ENCODE measurements at places on chromosomes 7 and 10. TPM values are rescaled to one million over a fixed set of nuclear protein-coding genes. Genes with fewer than 3 reads are reported as not detected.

GRCh38 chr10:43808136-43808535 is 159.5 kb upstream of the ZNF32 start:
- H3K4me1 ChIP-seq: no peaks in the 10 kb centered on the region
- H3K36me3 ChIP-seq: no peaks in the 10 kb centered on the region
- peaks cover 2% of the 10 kb centered on the region for H3K27me3 ChIP-seq
- no peak for DNase-seq
- no peak overlapping the region for H3K4me3 ChIP-seq

- H3K27ac ChIP-seq: no peak overlapping the region
- H3K36me3 ChIP-seq: no peaks in the 10 kb centered on the region
- H3K4me1 ChIP-seq: no peaks in the 10 kb centered on the region
Observed at GRCh38 chr7:30146127-30146612, 11.4 kb downstream of the MTURN start.

- no peaks in the 10 kb centered on the region for H3K36me3 ChIP-seq
- H3K4me3 ChIP-seq: no peak overlapping the region
- H3K27me3 ChIP-seq: no peaks in the 10 kb centered on the region
- DNase-seq: no peak
- H3K4me1 ChIP-seq: no peaks in the 10 kb centered on the region
Observed at GRCh38 chr7:82957521-82957920, 205.2 kb downstream of the PCLO start.

- DNase-seq: no peak
- no peaks in the 10 kb centered on the region for H3K36me3 ChIP-seq
- no peak overlapping the region for H3K27ac ChIP-seq
- H3K4me3 ChIP-seq: no peak overlapping the region
- no peaks in the 10 kb centered on the region for H3K4me1 ChIP-seq
Observed at GRCh38 chr7:8131694-8132605, 130.0 kb downstream of the ICA1 start.

DNA sequence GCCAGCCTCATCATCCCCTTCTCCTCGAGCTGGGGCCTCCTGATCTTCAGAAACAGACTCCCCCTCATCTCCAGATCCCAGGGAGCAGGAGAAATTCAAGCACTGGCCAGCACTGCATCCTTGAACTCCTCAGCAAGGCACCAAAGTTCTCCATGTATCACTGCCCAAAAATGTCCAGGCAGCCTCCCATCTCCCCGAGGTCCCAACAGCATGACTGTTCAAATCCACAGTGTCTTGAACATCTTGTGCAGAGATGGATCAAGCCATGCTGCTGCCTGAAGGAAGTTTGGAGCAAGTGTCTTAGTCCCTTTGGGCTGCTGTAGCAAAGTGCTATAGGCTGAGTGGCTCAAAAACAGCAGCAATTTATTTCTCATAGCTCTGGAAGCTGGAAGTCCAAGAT is 115.5 kb upstream of the GALNT17 start:
- no peaks in the 10 kb centered on the region for H3K27me3 ChIP-seq
- no peaks in the 10 kb centered on the region for H3K36me3 ChIP-seq
- H3K27ac ChIP-seq: no peak overlapping the region
- DNase-seq: no peak
- H3K4me3 ChIP-seq: no peak overlapping the region

- H3K36me3 ChIP-seq: no peaks in the 10 kb centered on the region
- no peak overlapping the region for H3K4me3 ChIP-seq
- no peaks in the 10 kb centered on the region for H3K27me3 ChIP-seq
- no peak for DNase-seq
- H3K4me1 ChIP-seq: no peaks in the 10 kb centered on the region
- no peak overlapping the region for H3K27ac ChIP-seq
Observed at GRCh38 chr7:55733241-55734140, 129.1 kb downstream of the SEPTIN14 start.

DNA sequence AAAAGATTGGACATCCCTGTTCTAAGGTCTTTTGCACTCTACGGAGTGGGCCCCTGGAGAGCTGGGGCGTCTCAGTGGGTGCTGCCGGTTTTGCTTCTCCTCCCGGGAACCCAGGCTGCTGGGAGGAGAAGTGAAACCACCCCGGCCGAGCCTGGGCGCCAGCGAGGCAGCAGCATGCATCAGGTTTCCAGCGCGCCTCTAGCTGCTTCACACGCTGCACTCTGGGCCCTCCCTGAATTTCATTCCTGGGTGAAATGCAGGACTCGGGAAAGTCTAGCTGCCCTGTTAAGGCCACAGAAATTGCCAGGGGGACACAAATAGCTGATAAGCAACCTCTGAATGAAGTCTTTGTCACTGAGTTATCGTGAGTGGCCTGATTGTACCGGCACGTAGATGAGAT is 127.4 kb downstream of the TRRAP start:
- peaks cover 12% of the 10 kb centered on the region for H3K36me3 ChIP-seq
- H3K4me3 ChIP-seq: no peak overlapping the region
- no peak for DNase-seq
- H3K4me1 ChIP-seq: no peaks in the 10 kb centered on the region
- H3K27me3 ChIP-seq: no peaks in the 10 kb centered on the region

DNA sequence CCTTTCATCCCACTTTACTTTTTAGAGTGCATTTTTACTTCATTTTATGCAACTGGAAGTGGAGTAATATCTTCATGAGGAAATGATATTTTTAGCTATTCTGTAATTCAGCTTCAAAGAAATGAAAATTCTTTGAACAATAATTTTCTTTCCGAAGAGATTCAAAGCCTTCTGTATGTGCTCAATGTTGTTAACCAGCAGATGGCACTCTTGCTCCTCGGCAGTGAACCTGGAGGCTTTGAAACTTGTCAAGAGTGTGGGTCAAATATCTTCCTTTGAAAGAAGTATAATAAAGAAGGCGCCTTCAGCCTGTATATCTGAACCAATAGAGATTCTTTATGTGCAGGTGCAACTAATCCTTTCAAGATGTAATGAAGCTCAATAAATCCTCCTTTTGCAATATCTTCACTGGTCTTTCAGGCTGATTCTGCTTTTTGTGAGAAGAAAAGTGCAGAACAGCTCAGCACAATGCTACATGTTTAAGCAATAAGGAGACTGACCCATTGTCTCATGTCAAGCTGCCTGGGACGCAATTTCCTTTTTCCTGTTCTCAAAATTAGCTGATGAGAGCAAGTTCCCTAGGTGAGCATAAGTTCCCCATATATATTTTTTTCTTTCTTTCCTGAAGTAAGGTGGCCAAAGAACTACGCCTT is 258.4 kb downstream of the SEMA3A start:
- H3K36me3 ChIP-seq: no peaks in the 10 kb centered on the region
- peak overlapping the region; percentile 21 for H3K27ac ChIP-seq
- H3K4me3 ChIP-seq: no peak overlapping the region
- no peaks in the 10 kb centered on the region for H3K4me1 ChIP-seq
- no peaks in the 10 kb centered on the region for H3K27me3 ChIP-seq

FEZF1 gene
- not detected for total RNA-seq

All from Panc1 (cell line).